ENCODE measurements at places on chromosomes 12 and 14. TPM values are rescaled to one million over a fixed set of nuclear protein-coding genes. Genes with fewer than 3 reads are reported as not detected.

PTHLH gene
- not detected for total RNA-seq

- H3K4me1 ChIP-seq, result no peaks in the 10 kb centered on the region
- H3K27ac ChIP-seq, result no peak overlapping the region
- H3K36me3 ChIP-seq, result no peaks in the 10 kb centered on the region
- DNase-seq, result no peak
- H3K4me3 ChIP-seq, result no peak overlapping the region
Observed at GRCh38 chr12:19819231-19819630, 379.9 kb downstream of the AEBP2 start.

GRCh38 chr12:50641566-50641965, 122.3 kb upstream of the ATF1 start:
- no peak overlapping the region for H3K4me3 ChIP-seq
- no peak for DNase-seq
- H3K27ac ChIP-seq, result no peak overlapping the region
- H3K27me3 ChIP-seq, result no peaks in the 10 kb centered on the region

- H3K4me3 ChIP-seq, result no peak overlapping the region
- no peak overlapping the region for H3K27ac ChIP-seq
- H3K27me3 ChIP-seq, result no peaks in the 10 kb centered on the region
- no peak for DNase-seq
- H3K36me3 ChIP-seq, result no peaks in the 10 kb centered on the region
- H3K4me1 ChIP-seq, result no peaks in the 10 kb centered on the region
Observed at GRCh38 chr12:115407723-115408122, 723.7 kb upstream of the TBX3 start.
